ENCODE measurements at places on chromosomes 12 and 14.

DNA sequence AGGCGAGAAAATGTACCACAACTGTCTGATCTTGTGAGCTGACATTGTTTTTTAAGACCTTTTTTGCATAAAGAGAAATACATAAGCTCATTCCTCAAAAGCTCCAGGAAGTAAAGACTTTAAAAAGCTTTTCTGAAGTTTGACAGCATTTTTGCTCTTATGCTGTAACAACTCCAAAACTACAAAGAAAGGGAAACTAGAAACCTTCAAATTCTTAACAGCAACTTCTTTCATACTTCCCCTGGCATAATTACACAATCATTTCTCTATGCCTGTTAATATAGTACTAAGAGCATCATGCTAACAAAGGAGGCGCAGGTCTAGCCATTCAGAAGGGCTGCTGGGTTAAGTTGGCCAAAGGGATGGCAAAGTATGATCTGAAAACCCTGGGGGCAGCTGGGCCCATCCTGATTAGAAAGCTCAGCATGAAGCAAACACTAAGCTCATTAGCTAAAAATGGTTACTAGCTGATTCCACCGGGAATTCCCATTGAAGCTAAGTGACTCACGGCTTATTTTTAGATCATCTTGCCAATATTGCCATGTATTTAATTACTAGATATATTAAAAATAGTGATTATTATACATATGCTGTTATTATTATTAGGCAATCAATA lies 26.1 kb upstream of the ANP32D start:
- DNase-seq, result no peak

DNA sequence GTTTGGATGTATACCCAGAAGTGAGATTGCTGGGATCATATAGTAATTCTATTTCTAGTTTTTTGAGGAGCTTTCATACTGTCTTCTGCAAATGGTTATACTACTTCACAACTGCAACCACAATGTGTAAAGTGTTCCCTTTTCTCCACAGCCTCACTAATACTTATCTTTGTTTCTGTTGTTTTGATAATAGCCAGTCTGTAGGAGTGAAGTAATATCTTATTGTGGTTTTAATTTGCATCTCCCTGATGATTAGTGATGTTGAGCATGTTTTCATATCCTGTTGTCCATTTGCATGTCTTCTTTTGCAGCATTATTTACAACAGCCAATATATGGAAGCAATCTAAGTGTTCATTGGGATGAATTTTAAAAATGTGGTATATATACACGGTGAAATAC lies 29.9 kb downstream of the GABARAPL1 start:
- DNase-seq, result no peak

DNA sequence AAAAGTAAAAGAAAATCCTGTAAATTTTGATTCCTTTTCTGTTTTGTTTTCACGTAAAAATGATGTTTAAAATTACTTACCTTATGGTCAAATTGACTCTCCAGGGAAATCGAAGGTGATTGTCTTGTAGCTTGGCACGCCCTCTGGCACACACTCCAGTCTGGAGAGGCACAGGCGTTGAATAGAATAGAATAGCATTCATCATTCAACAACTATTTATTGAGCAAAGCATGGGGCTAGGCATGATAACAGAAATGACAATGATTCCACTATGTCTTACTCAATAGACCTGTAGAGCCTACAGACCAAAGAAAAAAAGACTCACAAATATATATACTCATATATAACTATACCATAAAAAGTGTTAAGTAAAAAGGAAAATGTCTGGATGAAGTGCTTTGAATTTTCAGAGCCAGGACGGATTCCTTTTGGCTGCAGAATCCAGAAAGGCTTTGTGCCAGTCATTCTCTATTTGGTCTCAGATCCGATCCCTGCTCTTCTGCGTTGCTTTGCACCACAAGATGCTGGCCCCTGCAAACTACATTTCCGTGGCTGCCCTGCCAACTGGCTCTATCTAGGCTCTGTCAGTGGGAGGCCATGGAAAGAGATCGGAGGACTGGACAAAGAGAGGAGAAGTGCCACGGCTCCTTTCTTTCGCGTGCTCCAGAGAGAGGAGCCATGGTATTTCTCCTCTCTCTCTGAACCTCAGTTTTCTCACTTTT lies 231.8 kb downstream of the CRADD start:
- no peak for DNase-seq

DNA sequence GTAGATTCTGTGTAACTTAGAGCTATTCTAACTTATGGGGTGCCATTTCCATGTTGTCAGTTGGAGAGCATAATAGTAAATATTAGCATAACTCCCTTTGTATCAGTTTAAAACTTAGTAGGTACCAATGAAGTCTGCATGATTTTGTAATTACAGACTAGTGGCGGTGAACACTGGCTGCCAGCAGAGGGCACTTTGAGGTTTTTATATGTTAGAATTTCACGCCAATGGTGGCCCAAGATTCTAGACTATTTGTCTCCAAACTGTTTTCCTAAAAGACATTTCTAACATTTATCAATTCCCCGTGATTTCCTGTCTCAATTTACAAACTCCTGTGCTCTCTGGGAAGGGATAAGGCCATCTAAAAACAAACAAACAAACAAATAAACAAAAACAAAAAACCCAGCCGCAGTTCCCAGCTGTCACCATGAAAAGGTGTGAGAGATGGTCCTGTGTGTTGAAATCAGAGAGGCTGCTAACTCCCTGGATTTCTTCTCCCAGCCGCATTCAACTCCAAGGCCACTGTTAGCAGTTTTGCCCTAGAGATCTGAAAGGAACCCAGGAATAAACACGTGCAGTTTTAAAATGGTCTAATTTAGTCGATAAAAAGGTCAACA lies 57.6 kb downstream of the BRMS1L start:
- DNase-seq, result no peak

DNA sequence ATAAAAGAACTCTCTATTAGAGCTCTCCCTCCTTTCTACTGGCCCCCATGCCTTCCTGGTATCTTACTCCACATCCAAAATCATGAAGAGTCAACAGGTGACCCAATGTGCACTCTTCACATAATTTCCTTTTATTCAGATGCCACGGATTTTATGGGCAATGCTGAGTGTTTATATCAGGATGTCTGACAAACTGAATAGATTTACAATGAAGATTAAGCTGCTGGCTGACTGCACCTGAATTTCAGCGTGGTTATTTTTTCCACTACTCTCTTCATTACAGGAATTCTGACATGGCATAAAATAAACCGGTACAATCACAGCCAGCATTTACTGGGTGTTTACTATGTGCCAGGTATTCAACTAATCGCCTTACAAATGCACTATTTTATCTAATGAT lies 29.4 kb upstream of the CERS5 start:
- no peak for DNase-seq

GRCh38 chr14:104746071-104746545 lies 6.8 kb upstream of the SIVA1 start:
- no peak for DNase-seq

GRCh38 chr14:85580536-85581140 lies 50.7 kb downstream of the FLRT2 start:
- DNase-seq, result no peak

GRCh38 chr12:70487440-70487839 lies 121.3 kb downstream of the KCNMB4 start:
- no peak for DNase-seq

DNA sequence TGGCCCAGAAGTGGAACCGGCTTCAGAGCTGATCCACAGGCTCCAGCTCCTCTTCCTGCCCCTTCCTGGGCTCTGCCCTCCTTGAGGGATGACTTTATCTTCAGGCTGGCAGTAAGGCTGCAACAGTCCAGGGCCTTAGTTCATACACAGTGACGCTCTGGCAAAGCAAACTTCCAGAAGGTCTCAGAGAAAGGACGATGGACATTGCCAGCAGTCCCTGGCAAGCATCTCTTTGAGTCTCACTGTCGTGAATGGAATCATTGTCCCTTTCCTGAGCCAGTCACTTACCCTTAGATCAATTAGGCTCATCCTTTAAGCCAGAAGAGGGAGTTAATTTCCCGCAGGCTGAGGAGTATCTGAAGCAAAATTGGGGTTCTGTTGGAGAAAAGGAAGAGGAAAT lies 8.6 kb downstream of the AK7 start:
- no peak for DNase-seq

- DNase-seq, result no peak
Observed at GRCh38 chr12:123106640-123107359, 44.1 kb downstream of the PITPNM2 start.

- no peak for DNase-seq
Observed at GRCh38 chr12:4483885-4484823, 38.5 kb upstream of the FGF6 start.

DNA sequence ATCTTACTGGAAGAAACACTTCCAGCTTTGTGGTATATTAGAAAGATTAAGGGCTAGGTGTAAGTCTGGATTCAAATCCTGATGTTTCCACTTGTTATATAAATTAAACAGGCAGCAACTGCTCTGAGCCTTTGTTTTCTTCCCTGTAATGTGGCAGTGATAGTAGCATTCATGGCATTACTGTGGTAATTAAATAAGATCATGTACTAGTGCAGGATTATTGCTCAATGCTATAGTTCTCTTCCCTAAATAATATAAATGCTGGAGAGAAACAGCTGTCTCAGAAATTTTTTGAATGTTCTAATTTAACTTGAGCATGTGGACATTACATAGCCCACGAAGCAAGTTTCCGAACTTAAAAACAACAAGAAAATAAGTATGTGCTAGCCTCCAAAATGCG lies 5.4 kb downstream of the TMEM117 start:
- DNase-seq, result no peak

GRCh38 chr12:130337488-130338303 lies at the start of gene PIWIL1:
PIWIL1 (plus strand) TSS chr12:130337887; CDS start chr12:130342592, 4,705 bp downstream.
- no peak for DNase-seq

- DNase-seq, result no peak
Observed at GRCh38 chr14:47606566-47606965, 68.8 kb downstream of the MDGA2 start.

DNA sequence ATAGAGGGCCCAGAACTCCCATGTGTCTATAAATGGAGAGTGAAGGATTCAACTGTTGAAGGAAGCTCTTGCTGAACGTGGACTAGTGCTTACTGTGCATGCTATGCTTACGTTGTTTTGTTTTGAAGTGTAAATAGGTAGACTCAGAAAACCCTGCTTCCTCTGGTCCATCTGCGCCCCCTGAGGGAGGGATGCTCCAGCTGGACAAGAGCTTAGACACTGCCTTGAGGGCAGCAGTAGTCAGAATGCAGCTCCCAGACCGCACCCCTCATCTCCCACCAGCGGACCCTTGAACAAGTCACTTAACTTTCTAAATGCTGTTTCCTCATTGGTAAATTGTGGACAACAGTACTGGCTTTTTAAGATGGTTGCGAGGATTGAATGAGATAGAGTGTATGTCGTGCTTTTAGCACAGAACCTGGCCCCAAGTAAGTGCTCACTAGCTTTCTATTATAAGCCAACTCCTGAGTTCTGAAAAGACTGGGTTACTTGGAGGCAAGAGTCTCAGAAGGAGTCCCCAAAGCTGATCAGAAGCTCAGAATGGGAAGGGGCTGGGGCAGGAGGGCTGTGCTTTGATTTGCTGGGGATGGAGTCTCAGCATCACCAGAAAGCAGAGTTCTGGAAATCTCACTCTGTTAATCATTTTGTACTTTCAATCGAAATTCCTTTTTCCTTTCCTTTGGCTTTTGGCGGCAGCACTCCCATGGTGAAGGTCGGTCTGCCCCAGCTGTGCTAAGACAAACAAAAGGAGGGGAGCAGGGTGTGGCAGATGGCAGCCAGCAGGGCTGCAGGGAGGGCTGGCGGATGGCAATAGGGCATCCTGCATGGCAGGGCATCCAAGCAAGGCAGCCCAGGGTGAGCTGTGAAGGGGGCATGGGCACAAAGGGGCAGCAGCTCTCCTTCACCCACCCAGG lies 15.6 kb downstream of the AGAP2 start:
- DNase-seq, result no peak

DNA sequence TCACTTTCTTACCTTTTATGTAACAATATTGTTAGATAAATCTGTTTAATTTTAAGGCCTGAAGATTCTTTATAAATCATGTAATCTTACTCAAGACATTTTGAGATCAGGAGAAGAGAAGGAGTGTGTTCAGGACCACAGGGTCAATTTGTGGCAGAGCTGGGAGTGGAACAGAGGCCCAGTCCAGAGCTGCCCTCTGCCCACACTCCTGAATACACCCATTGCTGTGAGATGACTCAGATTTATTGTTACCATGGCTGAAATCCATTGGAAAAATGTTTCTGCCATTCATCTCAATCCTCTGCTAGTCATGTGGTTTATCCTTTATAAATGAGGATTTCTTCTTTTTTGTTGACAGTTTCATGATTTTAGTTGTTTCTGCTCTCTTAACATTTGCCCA lies 100.5 kb upstream of the STXBP6 start:
- DNase-seq, result no peak

DNA sequence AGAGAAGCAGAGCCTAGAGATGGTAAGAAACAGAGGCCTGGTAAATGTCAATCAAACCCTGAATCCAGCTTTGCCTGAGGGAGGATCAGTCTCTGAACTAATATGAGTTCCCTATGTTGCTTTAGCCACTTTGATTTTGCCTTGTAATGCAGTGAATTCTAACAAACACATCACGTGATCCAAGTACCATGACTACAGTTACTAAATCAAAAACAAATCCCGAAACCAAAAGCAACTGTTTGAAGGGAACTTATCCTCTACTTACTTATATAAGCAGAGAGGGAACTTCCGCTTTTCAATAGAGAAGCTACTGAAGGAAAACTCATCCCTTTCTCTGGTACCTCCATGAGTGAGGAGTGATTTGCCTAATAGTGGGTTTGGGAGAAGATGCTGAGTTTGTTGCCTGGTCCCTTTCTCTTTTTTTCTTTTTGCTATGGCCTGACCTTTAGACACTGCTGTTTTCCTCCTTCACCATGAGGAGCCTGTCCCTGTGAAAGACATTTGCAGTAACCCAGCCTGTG lies 7.7 kb upstream of the PPTC7 start:
- no peak for DNase-seq

GRCh38 chr14:75350505-75351060 lies 72.0 kb downstream of the FOS start:
- no peak for DNase-seq

GRCh38 chr12:101995684-101996083 lies 66.1 kb downstream of the WASHC3 start:
- DNase-seq, result no peak

DNA sequence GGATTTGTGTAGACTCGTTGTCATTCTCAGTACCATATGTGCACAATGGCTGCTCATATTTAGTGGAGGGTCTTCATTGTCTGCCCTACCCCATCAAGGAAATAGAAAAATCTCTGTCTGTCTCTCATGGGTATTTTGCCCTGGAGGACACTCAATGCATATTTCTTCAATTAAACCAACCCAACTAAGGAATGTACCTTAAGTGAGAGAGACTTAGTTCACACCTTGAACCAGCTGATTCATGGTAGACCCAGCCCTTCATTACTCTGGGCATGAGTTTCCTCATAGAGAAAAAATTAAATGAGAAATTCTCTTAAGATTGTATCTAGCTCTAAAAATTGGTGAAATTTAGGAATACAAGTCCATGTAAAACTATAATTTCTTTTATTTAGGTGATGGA lies 107.1 kb upstream of the PLEKHG7 start:
- no peak for DNase-seq

GRCh38 chr12:104764225-104765091 lies 193.6 kb downstream of the SLC41A2 start:
- no peak for DNase-seq

- DNase-seq, result no peak
Observed at GRCh38 chr14:31745741-31746140, 184.5 kb downstream of the NUBPL start.

GRCh38 chr12:95213928-95214327 lies 3.3 kb downstream of the FGD6 start:
- no peak for DNase-seq

GRCh38 chr12:119748497-119748896 lies 80.6 kb downstream of the PRKAB1 start:
- DNase-seq, result no peak

Data from AG04449 (cell line).